ENCODE measurements at places on chromosomes 2 and 18.

DNA sequence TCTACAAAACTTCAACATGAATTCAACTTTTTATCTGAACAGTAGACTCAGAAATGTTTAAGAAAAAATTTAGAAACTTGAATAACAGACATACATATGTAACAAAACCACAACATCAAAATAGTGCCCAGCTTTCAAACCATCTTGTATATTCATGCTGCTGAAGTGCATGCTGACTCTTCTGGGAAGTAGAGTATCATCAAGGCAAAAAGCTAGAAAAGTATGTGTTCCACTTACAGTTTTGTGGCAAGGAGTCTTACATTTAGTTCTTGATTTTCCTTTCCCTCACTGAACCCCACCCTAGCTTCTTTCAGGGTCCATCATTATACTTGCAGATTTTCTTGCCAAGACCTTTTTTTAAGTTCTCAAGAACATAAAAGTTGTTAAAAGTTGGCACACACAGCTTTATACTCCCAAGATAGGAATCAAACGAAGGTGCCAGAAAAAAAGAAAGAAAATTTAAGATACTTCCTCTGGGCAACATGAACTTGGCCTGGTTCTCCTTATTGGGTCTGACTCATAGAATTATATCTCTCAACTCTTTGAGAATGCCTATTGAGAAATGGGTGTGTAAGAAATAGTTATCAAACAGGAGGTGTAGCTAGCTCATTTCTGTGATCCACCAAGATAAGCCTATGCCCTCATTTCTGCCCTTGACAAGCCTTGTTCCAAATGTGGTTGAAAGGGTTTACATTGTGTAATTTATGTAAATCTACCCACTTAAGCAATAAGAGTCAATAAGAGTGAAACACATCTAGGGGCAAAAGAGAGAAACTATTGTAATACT is 667.6 kb upstream of the ACVR2A start:
- DNase-seq = no peak

GRCh38 chr2:234865040-234865439 is 86.8 kb upstream of the SH3BP4 start:
- no peak for DNase-seq

DNA sequence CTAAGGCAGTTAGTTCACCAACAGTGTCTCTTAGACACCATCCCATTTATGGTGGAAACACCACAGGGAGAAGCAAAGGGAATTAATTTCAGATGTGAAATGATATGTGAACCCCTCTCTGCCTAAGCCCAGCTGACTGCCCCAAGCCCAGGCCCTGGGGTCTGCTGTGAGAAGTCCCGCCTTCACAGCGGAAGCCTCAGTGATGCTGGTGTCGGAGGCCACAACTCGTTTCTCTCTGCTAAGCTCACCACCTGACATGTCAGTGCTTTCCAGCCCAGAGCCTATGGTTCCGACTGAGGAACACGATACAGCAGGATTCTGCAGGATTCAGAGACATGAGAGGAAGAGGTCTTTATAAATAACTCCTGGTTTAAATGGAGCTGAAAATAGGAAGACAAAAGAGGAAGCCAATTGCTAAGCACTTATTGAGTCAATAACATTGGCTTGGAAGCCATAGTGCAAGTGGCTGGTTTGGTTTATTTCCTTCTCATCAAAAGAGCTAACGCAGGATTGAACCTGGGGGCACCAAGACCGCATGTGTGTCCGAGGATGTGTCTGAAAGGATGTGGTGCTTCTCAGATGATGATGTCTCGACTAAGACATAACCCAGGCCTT is 21.9 kb upstream of the LOXHD1 start:
- DNase-seq = no peak

DNA sequence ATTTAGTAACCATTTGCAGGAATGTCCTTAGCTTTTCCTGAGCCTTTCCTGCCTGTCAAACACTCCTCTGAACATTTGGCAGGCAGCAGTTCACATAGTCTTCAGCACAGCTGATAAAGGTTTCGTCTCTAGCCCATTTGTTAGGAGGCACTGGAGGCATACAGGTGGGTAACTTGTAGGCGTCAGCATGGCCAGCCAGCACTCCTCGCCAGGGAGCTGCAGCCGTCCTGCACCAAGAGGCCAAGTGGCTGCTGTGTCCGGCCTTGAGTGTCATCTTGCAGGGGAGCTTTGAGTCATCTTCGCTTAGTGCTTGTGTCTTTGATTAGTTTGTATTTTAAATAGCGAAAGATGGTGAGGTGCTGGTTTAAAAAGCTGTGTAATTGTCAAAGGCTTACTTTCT is 120.3 kb upstream of the NFATC1 start:
- no peak for DNase-seq

DNA sequence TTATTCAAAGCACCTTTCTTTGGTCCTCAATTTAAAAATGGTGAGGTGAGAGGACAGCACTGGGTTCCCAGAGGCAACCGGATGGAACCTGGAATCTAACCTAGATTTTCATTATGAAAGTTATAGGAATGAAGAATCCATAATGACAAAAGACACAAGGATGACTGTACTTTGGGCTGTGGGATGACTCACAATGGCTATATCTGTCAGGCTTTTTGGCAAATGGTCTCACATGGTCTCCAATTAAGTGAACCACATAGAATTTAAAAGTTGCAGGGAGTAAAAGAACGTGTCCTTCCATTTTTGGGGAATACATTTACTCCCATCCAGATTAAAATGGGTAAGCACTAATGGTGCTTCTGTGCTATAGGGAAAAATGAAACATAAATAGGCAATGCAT is 31.8 kb upstream of the LYPD1 start:
- no peak for DNase-seq

GRCh38 chr2:20682167-20682920 is 15.4 kb downstream of the GDF7 start:
- DNase-seq = no peak

DNA sequence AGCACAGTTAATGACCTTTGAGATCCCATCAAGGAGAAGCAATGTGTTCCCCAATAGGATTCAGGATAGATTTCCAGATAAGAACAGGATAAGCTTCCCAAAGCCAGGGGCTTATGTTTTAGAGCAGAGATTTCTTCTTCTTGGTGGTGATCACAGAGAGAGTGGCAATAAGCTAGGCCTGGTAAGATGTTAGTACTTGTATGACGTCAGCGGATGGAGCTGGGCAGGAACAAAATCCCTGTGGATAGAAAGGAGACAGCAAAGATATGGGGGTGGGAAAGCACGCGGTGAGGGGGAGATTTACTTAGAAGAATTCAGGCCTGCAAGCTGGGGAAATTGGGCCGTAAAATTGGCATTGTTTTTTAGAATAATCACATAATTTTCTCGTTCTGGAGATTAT is 323.0 kb downstream of the MTX2 start:
- no peak for DNase-seq

DNA sequence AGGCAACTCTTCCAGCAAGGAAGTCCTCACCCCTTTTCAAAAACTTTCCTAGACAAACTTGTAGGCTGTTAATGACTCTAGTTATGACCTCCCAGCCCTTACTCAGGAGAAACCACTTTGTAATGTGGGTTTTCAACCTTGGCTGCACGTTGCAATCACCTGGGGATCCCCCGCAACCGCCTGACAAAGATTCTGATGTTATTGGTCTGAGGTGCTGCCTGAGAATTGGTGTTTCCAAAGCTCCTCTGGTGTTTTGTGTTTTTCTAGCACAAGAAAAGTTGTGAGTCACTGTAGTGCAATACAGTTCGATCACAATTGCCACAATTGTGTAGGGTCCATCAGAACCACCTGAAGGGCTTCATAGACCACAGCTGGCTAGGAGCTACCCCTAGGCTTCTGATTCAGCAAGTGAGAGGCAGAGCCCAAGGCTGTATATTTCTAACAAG is 121.6 kb downstream of the SP100 start:
- no peak for DNase-seq

DNA sequence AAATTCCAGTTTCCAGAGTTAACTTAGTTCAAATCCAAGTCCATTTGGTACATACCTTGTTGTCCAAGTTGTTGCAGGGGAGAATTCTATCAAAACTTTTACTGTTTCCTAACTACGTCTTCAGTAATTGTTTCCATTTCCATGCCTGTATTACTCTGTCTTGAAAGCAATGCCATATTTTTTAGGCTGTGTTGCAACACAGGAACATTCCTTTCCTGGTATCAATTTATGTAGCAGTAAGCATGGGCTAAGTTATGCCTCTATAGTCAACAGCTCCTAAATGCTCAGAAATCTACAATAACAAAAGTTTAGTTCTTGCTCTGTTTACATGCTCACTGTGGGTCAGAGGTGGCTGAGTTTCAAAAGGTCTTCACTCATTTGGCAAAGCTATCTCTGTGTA is 1943.8 kb upstream of the PIK3C3 start:
- DNase-seq = no peak

DNA sequence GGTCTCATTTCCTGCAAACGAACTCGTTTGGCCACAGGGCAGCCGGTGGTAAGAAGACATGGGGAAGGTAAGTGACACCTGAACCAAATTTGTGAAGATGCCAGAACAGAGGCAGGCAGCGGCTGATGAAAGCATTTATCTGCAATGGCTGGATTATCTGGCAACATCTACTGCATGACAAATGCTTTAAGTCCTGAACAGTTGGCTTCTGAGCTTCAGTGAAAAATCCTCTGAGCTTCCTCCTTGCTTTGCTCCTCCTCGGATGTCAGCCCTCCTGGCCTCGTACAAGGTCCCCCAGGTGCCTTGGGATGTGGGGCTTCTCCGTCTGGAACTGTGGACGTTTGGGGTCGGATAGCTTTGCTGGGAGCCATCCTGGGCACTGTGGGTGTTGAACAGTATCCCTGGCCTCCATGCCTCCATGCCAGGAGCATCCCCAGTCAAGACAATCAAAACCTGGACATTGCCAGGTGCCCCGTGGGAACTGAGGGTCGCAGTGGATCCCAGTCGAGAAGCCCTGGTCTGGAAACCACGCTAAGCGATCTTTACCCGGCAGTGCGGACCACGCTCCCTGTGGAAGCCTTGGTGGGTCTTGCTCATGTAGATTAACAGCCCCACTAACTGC is 49.3 kb downstream of the KCNG2 start:
- no peak for DNase-seq

DNA sequence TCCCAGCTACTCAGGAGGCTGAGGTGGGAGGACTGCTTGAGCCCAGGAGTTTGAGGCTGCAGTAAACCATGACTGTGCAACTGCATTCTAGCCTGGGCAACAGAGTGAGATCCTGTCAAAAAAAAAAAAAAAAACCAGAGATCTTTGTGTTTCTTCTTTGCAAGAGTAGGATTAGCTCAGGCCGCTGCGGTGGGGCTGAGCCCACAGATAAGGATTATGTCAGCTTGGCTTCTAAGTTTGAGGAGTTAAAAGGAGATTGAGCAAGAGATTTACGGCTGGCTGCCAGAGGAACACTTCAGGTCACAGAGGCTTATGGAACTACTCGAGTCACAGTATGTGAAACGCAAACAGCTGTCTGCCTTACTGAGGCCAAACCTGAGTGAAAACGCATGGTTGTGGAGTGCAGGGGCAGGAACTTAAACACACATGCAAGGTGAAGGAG is 146.7 kb upstream of the L3MBTL4 start:
- DNase-seq = no peak

- no peak for DNase-seq
Measured at GRCh38 chr18:67846422-67847098, 330.0 kb upstream of the DSEL start.

- no peak for DNase-seq
Measured at GRCh38 chr18:75168619-75169018, 40.3 kb downstream of the PTGR3 start.

- DNase-seq = no peak
Measured at GRCh38 chr2:226011716-226012450, 612.4 kb downstream of the NYAP2 start.

- DNase-seq = no peak
Measured at GRCh38 chr18:37578886-37579513, 13.4 kb upstream of the CELF4 start.

GRCh38 chr2:216210701-216211540 is 101.8 kb downstream of the XRCC5 start:
- DNase-seq = no peak

GRCh38 chr2:168231609-168232241 is 15.7 kb downstream of the STK39 start:
- DNase-seq = no peak

DNA sequence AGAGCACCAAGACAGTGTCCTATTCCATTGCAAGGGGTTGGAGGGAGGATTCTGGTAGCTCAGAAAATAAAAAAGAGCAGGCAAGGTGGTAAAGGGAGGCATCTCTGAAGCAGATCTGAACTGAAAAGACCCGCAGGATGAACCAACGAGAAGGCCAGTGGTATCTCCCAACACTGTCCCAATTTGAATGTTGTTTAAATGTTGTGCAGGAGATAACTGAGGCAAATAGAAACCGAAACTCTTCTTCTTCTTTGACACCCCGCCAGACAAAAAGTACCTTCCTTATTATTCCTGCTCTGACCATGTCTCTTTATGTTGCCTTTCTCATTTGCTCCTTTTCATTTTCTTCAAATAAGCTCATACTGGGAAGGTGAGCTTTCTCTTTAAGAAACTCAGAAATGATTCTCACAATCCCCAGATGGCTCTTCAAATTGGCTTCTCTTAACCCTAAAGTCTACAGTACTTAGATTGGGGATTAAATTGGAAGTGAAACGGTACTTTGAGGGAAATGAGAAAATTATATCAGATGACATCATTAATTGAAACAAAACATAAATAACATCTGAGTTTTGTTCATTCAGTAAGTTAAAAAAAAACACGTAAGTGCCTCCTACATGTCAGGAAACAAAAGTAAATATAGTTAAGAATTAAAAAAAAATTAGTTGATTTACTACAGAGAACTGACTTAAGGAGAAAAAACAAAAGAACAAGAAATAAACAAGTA is 143.6 kb downstream of the WDPCP start:
- DNase-seq = no peak

DNA sequence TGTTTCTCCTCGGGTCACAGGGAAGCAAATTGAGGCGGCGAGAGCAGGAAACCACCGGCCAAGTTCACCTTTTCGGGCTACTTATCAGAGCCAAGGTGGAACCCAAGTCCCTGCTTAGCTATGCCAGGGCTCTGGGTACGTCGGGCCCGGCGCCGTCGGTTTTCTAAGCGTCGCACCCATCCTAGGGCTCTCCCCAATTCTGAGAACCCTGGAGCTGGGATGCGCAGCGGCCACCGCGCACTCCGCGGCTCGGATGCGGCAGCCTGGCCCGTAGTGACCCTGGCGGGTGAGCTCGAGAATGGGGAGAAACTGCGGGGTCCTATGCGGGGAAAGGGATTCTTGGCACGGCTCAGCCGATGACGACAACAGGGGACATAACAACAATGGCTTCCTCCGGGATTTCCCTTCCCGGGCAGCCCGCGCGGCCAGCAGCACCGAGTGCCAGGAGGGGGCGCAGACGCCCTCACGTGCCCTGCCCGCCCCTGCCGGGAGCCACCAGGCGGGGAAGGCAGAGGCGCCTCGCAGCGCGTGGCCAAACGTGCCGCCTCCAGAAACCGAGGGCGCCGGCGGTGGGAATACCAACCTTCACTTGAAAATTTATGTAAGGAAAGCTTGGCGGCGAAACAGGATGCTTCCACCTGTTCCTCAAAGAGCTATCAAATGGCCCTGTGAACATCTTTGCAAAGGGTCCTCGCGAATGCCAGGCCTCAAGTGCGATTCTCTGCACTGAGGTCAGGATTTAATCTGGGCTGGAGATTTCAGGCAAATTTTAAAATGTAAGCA is 2.1 kb upstream of the SLC30A3 start:
- no peak for DNase-seq

GRCh38 chr2:73020657-73021370 is 50.7 kb downstream of the SFXN5 start:
- DNase-seq = no peak

Data from SIG-M5 (cell line).